NCI-H2029 (cell line): ENCODE measurements at places on chromosomes 7 and 10.

DNA sequence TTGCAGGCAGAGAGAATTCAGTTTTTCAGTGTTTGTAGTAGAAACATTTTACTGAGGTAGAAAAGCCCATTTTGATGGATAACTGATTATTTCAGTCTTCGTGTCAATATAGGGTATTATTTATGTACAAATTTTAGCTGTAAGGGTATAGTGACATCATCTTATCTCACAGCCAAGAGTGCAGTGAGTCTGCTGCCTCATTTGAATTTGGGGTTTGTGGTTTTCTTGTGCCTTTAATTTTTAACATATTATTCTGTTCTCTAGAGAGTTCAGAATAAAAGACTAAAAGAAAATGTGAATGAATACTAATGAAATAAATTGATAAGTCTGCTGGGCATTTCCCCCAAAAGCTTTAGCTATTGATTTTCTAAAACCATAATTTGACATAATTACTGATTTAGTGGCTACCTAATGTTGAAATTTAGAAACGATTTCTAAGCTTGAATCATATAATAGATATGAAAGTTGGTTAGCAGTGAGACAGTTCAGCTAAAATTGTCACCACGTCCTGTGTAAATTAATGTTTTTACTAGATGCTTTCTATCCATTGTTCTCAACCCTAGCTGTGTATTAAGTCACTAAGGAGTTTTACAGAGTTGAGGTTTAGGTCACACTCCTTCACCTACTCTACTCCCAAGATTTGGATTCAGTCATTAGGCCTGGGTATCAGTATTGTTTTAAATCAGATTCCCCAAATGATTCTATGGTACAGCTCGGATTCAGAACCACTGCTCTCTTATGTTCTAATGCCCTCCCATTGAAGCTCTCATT, 37.3 kb downstream of the ACADSB start:
- DNase-seq: no peak

GRCh38 chr10:83075815-83076355, 1063.4 kb upstream of the GHITM start:
- DNase-seq: no peak

GRCh38 chr7:151795168-151795811, 81.6 kb downstream of the PRKAG2 start:
- DNase-seq: no peak

DNA sequence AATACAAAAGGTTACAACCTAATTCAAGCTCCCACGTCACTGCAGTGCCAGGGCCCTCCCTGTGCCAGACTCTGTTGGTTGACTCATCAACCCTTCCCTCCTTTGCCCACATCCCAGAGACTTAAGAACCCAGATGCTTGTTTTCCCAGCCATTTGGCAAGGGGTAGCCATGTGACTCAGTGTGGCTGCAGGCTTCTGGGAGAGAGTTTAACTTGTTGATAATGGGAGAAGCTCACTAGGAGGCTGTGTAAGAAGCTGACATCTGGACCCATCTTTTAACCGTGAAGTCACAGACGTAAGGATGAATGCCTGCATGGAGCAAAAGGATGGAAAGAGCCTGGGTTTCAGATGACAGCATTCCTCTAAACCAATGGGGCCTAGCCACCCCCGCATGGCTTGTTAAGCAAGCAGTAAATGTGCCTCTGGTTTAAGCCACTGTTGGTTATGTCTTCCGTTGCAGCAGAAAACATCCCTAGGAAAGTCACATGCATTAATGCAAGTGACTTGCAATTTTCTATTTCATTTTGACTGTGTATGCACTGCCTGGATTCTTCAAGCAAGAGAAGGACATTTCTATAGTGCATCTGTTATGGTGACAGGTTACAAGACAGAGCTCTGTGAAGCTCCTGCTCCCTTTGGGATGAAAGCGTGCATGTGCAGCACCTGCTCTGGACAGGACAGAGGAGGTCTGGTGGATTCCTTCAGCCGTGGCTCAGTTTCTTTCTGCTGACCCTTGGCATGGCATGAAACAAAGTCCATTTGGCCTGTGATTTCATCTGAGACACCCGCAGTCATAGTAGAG, 57.5 kb upstream of the CREB5 start:
- DNase-seq: no peak

- DNase-seq: peak; percentile 62
Measured at GRCh38 chr10:84179059-84179710, 5.6 kb downstream of the GPR15LG start.

DNA sequence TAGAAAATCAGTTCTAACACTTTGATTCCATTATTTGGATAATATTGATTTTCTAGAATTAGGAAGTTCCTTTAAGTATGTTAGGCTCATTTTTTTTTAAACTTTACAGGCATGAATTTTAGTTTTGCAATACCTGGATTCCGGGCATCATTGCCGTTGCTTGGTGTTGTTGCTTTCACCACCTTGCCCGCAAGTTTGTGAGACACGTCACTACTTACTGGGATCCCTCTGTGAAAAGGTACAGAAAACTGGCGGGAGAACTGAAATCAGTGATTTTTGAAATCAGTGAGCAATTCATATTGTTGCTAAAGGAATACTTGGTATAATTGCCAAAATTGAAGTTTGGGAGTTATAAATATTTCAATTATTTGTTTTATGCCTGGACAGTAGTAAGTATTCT, 232.3 kb upstream of the NPY start:
- DNase-seq: no peak

DNA sequence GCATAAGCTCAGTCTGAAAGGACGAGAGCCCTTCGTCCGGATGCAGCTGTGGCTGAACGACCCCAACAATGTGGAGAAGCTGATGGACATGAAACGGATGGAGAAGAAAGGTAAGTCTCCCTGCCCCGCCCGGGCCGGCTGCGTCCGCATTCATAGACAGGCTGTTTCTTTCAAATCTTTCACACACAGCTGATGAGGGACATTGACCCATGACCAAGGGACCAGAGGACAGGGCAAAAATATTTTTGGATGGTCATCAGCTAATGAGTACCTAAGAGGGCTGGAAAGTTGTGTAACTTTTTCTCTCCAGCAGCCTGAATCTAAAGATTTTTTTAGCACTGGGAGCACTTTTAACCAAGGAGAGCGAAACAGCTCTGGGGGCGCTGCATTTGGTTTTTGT, 52.5 kb upstream of the SH2B2 start:
- DNase-seq: no peak

DNA sequence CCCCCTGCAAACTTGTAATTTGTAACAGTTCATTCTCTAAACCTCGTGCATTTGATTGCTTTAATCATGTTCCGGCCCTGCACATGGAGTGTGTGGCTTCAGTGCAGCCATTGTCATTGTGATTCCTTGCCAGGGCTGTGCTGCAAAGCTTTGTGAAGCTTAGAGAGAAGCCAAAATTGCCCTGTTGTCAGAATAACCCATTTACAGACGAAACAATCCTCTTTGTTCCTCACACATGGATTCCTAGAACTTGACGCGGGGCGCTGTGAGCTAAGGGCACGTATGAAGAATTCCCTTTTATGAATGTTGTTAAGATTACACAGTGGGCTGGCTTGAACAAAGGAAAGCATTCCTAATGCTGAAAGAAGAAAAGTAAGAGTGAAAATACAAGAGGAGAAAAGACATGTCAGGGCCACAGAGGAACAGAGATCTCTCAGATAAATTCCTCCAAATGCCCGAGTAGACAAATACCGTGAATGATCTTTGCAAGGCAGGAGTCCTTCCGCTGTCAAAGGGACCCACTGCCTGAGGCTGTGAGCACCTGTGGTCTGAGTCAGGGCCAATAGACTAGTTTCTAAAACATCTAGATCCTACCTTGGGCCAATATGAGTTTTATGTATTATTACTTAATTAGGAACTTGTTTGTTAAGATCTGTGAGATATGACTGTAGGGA, 205.4 kb upstream of the C7orf33 start:
- no peak for DNase-seq

GRCh38 chr10:103793429-103793828, 61.9 kb downstream of the SH3PXD2A start:
- no peak for DNase-seq

GRCh38 chr10:100713049-100713858, 32.1 kb upstream of the PAX2 start:
- DNase-seq: no peak

DNA sequence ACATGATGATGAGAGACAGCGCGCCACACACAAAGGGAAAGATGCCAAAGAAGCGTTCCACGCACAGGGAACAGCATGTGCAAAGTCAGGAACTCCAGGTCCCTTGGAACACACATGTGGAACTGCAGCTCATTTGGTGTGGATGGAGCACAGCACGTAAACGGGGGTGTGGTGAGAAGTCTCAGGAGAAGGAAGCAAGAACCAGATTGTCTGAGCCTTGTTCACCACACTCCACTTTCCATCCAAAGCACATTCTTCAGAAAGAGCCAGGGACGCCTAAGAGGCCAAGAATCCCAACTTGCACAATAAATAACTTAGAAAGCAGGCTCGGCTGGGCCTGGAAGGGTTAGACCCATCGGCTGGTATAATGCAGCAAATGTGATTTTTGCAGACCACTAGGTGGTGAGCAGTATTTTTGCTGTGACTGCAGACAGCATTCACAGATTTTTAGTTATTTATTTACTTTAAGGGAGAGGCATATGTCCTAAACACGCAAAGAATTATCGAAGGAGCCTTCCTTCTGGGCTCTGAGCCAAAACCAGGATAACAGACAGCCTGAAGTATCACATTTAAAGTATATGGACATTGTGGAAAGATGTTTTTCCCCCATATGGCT, 27.9 kb upstream of the ASCC1 start:
- no peak for DNase-seq

GRCh38 chr10:23368816-23369640, 24.4 kb upstream of the C10orf67 start:
- DNase-seq: no peak

- no peak for DNase-seq
Measured at GRCh38 chr7:149811831-149812490, 26.2 kb upstream of the ZNF862 start.

- no peak for DNase-seq
Measured at GRCh38 chr10:71995887-71996575, 31.8 kb downstream of the CHST3 start.

DNA sequence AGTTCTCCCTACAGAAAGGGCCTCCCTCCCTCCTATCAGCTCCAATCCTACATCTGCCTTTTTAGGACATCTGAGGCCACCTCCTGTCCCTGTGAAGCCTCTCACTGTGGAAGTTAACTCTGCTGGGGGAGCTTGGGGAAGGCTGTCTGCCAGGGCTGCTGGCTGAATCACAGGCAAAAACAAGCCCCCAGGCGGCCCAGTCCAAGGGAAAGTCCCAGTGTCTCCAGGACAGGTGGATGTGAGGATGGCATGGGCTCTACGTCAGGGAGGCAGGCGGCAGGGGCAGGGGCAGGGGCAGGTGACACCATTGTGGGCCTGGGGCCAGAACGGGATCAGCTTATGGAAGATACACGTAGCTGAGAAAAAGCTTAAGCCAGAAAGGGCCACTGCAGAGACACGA, 240.2 kb downstream of the MAD1L1 start:
- no peak for DNase-seq

- no peak for DNase-seq
Measured at GRCh38 chr10:59829024-59829423, 75.8 kb upstream of the MRLN start.

DNA sequence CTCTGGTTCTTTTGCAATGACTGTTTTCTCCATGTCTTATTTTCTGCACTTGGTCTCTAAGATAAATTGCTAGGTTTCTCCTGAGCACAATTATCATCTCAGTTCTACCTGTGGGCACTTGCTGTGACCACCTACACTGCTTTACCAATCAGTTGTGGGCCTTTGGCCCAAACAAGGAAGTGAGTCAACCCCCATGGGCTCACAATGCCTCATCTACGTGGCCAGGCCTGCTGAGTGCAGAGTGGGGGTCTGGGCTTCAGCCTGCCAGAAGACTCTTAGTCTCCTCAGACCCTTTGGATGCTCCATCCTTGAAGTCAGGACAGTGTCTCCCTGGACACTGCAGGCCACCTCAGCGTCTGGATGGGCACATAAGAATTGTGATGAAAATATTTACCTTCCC, 20.3 kb downstream of the SCART1 start:
- DNase-seq: no peak

DNA sequence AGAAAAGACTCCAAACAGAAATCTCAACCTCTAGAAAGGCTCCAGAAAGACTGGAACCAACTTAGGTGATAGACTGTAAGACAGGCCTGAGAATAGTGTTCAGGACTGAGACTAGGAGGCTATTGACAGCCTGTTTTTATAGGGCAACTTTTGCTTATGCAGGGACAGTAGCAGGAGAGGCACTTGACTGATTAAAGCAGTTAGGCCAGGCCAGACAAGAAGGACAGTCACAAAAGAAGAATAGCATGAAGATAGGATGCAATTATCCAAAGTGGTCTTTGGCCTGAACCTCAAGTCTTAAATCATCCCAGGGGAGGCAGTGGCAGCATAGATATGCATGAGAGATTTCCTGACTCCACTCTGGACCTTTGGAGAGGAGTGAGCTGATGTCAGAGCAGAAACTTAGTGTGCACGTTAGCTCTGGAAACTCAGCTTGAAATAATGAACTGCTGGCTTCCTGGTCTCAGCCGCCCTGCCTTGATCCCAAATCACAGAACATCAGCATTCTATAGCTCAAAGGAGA, 290.6 kb downstream of the SORCS3 start:
- DNase-seq: no peak

- DNase-seq: no peak
Measured at GRCh38 chr10:118924493-118924892, 105.0 kb upstream of the NANOS1 start.

DNA sequence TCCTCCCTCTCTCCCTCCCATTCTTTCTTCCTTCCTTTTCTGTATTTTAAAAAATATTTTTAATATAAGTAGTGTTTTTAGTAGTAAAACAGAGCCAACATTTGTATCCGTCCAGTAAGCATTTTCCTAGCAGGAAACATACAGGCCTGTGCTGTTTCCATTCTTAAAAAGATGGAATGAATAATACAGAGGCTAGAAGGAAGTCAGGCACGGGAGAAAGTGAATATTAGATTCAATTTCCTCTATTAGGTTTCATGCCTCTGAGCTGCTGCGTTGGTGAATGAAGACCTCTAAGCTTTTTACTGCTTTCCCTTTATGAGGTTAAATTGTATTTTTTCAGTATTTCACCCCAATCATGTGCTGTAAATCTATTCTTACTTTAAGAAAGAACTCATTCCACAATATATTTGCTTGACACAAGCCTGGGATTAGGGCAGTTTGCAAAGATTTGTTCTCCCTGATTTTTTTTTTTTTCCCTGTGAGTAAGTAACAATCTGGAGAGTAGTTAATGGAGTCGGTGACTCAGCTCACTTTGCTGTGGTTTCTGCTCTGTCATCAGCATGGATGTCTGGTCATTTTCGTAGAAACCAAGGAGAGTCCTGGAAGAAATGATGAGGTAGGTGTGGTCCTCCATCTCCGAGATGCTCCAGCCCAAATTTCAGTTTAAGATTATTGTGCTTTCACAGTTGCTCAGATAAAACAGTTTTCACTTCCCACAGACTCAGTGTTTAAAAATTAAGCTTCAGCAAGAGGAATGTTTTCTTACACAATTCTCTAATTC, 76.1 kb upstream of the PITRM1 start:
- no peak for DNase-seq

GRCh38 chr7:157540606-157541294, 203.9 kb downstream of the DNAJB6 start:
- DNase-seq: no peak
